ENCODE measurements at places on chromosomes 16 and 17. TPM values are rescaled to one million over a fixed set of nuclear protein-coding genes. Genes with fewer than 3 reads are reported as not detected.

Gene CD300LB
- not detected for total RNA-seq

Gene PIMREG
- 7.4 TPM for total RNA-seq

Gene WNK4
- 0.69 TPM for total RNA-seq

Gene PRM2
- not detected for total RNA-seq

Gene PHF23
- total RNA-seq: 28.6 TPM

Gene KRT39
- not detected for total RNA-seq

Gene SOX9
- total RNA-seq: 22.8 TPM

Gene LDHD
- 6.7 TPM for total RNA-seq

Gene MYH2
- under 0.01 TPM for total RNA-seq

Gene KRTAP4-1
- not detected for total RNA-seq

Gene PYY
- total RNA-seq: not detected

Gene TM4SF5
- total RNA-seq: not detected

Gene ZSCAN10
- not detected for total RNA-seq

Gene SKAP1
- 0.92 TPM for total RNA-seq

Gene MAP3K14
- 1.6 TPM for total RNA-seq

Gene CHD3
- total RNA-seq: 206 TPM

Gene FOXF1
- total RNA-seq: 0.92 TPM

Gene SLFN14
- 0.23 TPM for total RNA-seq

Gene STAT5A
- 3.7 TPM for total RNA-seq

Gene TNP2
- total RNA-seq: not detected

Gene CACNG4
- 69.9 TPM for total RNA-seq

Gene C17orf113
- total RNA-seq: 4.2 TPM

Gene FMNL1
- total RNA-seq: 11.1 TPM

Data from diencephalon (tissue), 1 donor.